ENCODE measurements at places on chromosomes 1 and 21.

- no peak for DNase-seq
Observed at GRCh38 chr1:154867064-154867825, 2.8 kb downstream of the KCNN3 start.

DNA sequence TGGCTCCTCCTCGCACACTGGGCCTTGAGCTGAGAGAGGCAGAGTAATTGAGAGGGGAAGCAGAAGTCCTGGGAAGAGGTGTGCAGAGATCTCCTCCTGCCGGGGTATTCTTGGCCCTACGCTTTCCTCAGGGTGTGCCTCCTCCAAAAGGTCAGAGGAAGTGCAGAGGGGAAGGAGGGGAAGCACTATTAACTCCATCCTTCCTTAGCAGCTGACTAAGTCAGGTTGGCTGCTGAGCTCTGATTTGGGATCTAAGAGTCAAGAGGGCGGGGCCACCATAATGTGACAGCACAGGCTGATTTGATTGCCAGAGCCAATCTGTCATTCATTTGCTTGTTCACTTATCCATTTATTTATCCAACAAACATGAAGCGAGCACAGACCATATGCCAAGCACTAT is 12.3 kb downstream of the ATP2B4 start:
- no peak for DNase-seq

- no peak for DNase-seq
Observed at GRCh38 chr1:74245168-74245772, 10.1 kb downstream of the TNNI3K start.

- no peak for DNase-seq
Observed at GRCh38 chr21:38444691-38445090, 53.6 kb downstream of the ERG start.

GRCh38 chr1:22318279-22318981 is 133.2 kb upstream of the ZBTB40 start:
- peak; percentile 93 for DNase-seq

- peak; percentile 63 for DNase-seq
Observed at GRCh38 chr1:242448910-242449645, 75.4 kb downstream of the PLD5 start.

- DNase-seq, result no peak
Observed at GRCh38 chr1:231938711-231939110, 312.1 kb downstream of the DISC1 start.

DNA sequence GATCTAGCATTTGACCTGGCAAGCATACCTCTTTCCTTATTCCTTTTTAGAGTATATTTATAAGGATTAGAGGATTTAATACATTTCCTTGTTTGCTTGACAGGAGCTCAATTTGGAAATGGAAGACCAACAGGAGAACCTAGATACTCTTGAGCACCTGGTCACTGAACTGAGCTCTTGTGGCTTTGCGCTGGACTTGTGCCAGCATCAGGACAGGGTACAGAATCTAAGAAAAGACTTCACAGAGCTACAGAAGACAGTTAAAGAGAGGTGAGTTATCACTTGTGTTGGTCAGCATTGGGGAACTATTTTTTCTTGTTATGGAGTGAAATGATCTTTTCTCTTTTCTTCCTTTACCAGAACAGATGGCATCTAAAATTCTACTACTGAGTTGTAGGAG is 123.4 kb upstream of the BMP8A start:
- DNase-seq, result no peak

GRCh38 chr1:12038356-12039163 is 19.3 kb downstream of the MIIP start:
- DNase-seq, result no peak

GRCh38 chr1:64579767-64580166 is 109.8 kb downstream of the CACHD1 start:
- no peak for DNase-seq

- DNase-seq, result no peak
Observed at GRCh38 chr21:37367703-37368540, 1.3 kb downstream of the DYRK1A start.

DNA sequence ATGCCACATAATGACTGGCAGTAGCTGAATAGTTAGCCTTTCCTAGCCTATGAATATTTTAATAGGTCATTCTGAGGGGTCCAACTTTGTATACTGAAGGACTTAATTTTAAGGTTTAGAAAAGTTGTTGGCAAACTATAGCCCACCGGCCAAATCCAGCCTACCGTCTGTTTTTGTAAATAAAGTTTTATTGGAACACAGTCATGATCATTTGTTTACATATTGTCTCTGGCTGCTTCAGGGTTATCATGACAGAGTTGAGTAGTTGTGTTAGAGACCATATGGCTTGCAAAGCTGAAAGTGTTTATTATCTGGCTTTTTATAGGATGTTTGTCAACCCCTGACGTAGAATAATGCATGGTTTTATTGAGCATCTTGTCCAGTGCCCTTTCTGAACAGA is 73.4 kb downstream of the NTMT2 start:
- no peak for DNase-seq

DNA sequence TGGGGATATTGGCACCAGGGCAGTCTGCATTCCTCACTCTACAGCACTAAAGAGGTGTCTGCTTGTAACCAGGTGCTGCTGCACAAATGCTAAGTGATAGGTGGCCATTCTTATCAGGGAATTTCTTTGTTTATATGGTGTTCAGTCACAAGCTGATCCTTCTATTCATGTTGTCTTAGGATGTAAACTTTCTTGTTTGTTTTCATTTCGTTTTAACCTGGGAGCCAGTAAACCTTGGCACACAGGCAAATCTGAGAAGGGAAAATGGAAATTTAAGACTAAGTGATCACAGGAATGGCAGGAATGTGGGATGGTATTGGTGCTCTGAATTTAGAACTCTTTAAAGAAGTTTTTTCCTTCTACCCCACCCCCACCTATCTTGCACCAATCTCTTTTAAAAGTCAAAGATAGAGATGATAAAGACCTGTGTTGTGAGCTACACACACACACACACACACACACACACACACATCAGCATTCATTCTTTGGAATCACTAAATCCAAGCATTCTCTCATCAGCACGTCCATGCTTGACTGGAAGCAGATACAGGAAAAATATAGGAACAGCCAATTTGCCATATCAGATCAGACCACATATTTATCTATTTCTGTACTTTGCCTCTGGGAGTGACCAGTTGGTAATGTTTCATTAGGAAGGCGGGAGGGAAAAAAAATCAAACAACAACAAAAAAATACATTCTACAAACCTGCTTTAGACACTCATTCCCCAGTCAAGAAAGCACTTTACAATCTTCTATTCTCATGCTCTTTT is 451.4 kb upstream of the ADGRL2 start:
- DNase-seq, result no peak

- DNase-seq, result no peak
Observed at GRCh38 chr21:45994759-45995685, 13.5 kb downstream of the COL6A1 start.

GRCh38 chr21:15093216-15093615 is 28.4 kb upstream of the NRIP1 start:
- DNase-seq, result no peak

- no peak for DNase-seq
Observed at GRCh38 chr1:167060141-167061072, 29.8 kb downstream of the GPA33 start.

DNA sequence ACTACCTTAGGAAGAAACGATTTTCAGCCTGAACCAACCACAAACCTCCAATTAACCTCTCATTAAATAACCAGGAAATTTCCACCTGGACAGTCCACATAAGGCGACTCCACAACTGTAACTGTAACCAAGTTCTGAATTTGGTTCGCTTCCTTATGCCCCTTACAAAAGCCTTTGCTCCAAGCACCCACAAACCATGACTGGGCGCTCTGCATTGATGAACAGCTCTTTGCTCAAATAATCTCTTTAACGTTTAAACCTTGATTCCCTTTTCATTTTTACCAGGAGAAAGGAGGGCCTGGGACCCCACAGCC is 38.2 kb upstream of the ZNF124 start:
- DNase-seq, result no peak

DNA sequence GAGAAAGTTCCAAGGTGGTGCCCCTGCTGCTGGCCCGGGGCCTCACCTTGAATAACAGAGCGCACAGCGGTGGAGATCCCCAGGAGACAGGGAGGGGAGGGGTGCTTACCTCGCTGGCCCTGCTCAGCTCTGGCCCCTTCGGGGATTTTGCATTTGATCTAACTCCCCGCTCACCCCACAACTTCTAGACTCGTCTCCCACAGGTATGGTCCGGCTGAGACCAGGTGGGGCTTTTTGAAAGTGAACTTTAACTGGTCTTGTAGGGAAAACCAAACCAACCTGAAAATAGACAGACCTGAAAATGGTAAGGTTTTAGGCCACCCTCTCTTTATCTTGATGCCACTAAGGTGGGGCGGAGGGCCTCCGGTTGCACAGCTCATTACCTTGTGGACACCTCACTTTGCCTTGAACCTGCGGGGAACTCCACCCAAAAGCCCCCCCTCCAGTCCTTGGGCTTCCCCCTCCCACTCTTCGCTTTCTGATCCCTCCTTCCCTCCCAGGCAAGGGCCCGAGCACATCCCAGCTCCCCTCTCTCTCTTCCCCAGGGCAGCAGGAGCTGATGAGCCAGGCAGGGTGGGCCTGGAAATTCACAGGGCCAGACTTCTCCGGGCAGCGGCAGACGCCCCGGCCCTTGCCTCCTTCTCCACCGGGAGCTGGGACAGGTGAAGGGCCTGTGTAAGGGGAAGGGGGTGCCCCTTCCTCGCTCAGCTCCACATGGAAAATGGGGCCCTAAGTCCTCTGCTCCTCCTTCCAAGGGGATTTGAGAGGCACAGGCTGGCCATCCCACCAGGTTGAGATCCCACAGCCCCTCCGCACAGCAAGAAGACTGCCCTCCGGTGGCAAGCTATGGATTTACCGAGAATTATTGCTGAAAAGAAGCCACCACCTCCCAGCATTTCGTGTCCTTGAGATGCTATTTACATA is 16.1 kb downstream of the TNFRSF8 start:
- no peak for DNase-seq

DNA sequence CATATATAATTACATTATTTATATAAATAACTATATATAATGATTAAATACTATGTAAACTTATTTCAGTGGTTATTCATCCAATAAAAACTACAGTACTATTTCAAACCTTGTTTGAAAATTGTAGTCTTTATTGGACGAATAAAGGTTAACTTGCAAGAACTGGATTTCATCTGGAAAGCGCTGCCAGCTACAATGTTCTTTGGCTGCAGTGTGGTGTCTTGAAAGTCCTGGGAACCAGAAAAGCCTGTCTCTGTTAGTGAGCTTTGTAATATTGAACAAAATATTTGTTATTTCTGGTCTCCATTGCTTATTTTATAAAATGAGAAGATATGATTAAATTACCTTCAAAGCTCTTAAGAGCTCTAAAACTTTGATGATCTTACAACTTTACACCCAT is 763.6 kb downstream of the ADGRL2 start:
- no peak for DNase-seq

GRCh38 chr1:46643368-46643775 is 24.8 kb downstream of the ATPAF1 start:
- DNase-seq, result peak; percentile 87

DNA sequence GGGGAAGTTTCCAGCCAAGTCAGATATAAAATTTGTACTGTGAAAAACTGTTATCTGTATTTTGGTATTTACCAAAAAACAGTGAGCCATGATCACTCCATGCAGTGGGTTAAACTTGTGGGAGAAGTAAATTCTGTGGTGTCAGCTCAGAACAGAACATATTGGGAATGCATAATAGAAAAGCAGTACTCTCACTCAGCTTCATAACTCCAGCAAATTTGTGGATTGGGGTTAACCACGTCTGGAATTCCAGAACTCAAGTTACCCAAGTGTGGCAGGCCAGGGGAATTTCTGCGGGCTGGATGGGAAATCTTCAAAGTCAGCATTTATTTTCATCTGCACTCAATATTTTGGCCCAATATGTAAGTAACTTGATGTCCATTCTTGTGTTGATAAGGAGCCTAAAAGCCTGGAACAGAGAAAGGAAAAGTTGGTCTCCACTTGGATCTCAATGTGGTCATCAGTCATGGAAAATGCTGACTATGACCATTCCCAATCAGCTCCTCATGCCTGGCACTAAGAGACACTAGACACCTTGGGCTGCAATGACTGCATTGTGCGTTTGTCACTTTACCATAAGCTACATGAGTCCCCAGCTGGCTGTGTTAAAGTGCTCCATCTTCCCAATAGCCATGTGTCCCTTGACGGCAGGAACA is 39.1 kb upstream of the ENAH start:
- no peak for DNase-seq

- peak; percentile 63 for DNase-seq
Observed at GRCh38 chr1:13797397-13797796, 97.4 kb downstream of the PRDM2 start.

GRCh38 chr1:226973898-226974543 is 33.9 kb downstream of the COQ8A start:
- DNase-seq, result no peak

GRCh38 chr21:35189077-35189863 is 140.2 kb upstream of the RUNX1 start:
- no peak for DNase-seq

- no peak for DNase-seq
Observed at GRCh38 chr1:197400522-197400902, 132.5 kb downstream of the CRB1 start.

DNA sequence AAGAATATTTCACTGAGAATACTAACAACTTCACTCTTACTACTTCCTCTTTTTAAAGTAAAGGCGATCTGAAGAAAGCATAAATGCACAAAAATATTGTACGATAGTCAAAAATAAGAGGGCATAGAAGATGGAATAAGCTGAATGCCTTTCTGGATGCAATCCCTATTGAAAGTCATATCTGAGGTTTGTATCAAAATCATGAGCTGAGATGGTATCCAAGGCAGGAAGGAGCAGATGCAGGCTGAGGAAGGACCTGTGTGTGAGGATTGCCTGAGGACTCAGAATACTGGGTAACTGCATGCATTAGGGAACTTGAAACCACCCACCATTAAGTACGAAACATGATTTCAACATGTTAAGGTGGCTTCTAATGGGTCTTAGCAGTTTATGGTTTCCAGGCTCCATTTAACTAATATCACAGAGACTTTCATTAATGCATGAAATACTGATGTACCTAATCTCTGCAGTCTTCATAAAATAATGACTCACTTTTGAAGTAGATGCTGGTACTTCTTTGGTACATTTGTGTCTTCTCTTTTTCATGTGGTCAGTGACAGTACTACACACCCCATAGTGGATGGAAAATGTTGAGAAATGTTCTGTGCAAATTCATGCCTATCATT is 29.6 kb upstream of the RGS1 start:
- DNase-seq, result no peak

- no peak for DNase-seq
Observed at GRCh38 chr1:47680815-47681475, 243.1 kb downstream of the FOXD2 start.

All from COR-L47 (cell line).